Occipital lobe (tissue), 3 donors: ENCODE measurements at places on chromosomes 16 and 17. TPM values are rescaled to one million over a fixed set of nuclear protein-coding genes. Genes with fewer than 3 reads are reported as not detected.

Gene HAP1
- total RNA-seq = 0.16 TPM

Gene CTDNEP1
- total RNA-seq = 26.5 TPM

Gene KRT40
- not detected for total RNA-seq

Gene ZNF276
- 14.2 TPM for total RNA-seq

Gene PLXDC1
- total RNA-seq = 9.4 TPM

Gene ATP1B2
- total RNA-seq = 5.0 TPM

Gene TXNL4B
- total RNA-seq = 10.6 TPM

Gene SDR42E2
- not detected for total RNA-seq

Gene KRTAP4-9
- not detected for total RNA-seq

Gene RAB26
- total RNA-seq = 5.8 TPM

Gene KRTAP4-12
- total RNA-seq = not detected

Gene PRSS27
- 1.6 TPM for total RNA-seq

Gene CTRB2
- total RNA-seq = not detected

Gene HSD17B2
- total RNA-seq = 0.47 TPM

Gene CCL4
- 4.1 TPM for total RNA-seq

Gene SEZ6
- 36.2 TPM for total RNA-seq

Gene CDH16
- total RNA-seq = not detected

Gene CMTM4
- 70.7 TPM for total RNA-seq

Gene SLFN14
- total RNA-seq = 0.31 TPM

Gene SPNS1
- total RNA-seq = 17.8 TPM

Gene KRTAP16-1
- not detected for total RNA-seq

Gene NHLRC4
- 0.31 TPM for total RNA-seq

Gene ACSM5
- total RNA-seq = 0.78 TPM

Gene FADS6
- total RNA-seq = 0.16 TPM

Gene TPSB2
- total RNA-seq = not detected

Gene KRTAP9-8
- total RNA-seq = not detected

Gene SMPD3
- 67.2 TPM for total RNA-seq

Gene GFAP
- total RNA-seq = 708 TPM

Gene AOC3
- total RNA-seq = 0.16 TPM

Gene PSME3IP1
- 104 TPM for total RNA-seq

Gene PLEKHG4
- 2.3 TPM for total RNA-seq

Gene ZNF469
- total RNA-seq = 0.31 TPM

Gene SYNGR3
- 81.3 TPM for total RNA-seq

Gene TAT
- 0.31 TPM for total RNA-seq

Gene ZNF771
- total RNA-seq = 6.9 TPM

Gene CLEC19A
- total RNA-seq = not detected

Gene TCAP
- total RNA-seq = 0.47 TPM

Gene CTRB1
- total RNA-seq = not detected

Gene SPIRE2
- total RNA-seq = 17.0 TPM

Gene CD300LB
- total RNA-seq = not detected

Gene TMEM11
- 11.2 TPM for total RNA-seq

Gene NRN1L
- total RNA-seq = not detected

Gene TBC1D3I
- 0.62 TPM for total RNA-seq

Gene SNAI3
- total RNA-seq = 0.16 TPM

Gene NACA2
- not detected for total RNA-seq
